ENCODE measurements at places on chromosomes 13 and 19.

GRCh38 chr13:50424993-50425392 is 409.7 kb downstream of the KCNRG start:
- DNase-seq, result no peak

GRCh38 chr19:35120492-35120891 is 4.9 kb downstream of the FXYD3 start:
- no peak for DNase-seq

GRCh38 chr19:29629836-29630534 is 23.9 kb downstream of the POP4 start:
- no peak for DNase-seq

- DNase-seq, result no peak
Observed at GRCh38 chr13:110262508-110263291, 44.3 kb downstream of the COL4A1 start.

- DNase-seq, result no peak
Observed at GRCh38 chr19:38079926-38080380, 144.1 kb downstream of the DPF1 start.

DNA sequence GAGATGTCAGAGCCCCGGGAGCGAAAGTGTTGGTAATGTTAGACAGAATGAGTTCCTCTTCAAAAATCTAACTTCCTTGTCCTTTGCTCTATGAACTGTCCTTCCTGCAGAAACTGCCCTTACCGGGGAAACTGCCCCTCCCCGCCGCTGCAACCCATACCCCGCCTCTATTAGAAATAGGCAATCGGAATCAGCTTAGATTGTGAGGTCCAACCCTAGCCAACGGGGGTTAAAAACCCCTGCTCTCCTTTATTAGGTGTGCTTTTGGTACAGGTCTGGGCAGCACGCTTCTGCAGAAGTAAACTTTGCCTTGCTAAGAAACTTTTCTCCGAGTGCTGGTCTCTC is 11.5 kb upstream of the CAPNS1 start:
- no peak for DNase-seq
